Progenitor cell of endocrine pancreas (in vitro differentiated cells): ENCODE measurements at places on chromosomes 1 and 21. TPM values are rescaled to one million over a fixed set of nuclear protein-coding genes. Genes with fewer than 3 reads are reported as not detected.

GRCh38 chr1:27141266-27142003 is 13.5 kb downstream of the SLC9A1 start:
- H3K4me3 ChIP-seq, result no peak overlapping the region
- no peak for DNase-seq

TTC24 gene
- not detected in 2 replicates for total RNA-seq

DNA sequence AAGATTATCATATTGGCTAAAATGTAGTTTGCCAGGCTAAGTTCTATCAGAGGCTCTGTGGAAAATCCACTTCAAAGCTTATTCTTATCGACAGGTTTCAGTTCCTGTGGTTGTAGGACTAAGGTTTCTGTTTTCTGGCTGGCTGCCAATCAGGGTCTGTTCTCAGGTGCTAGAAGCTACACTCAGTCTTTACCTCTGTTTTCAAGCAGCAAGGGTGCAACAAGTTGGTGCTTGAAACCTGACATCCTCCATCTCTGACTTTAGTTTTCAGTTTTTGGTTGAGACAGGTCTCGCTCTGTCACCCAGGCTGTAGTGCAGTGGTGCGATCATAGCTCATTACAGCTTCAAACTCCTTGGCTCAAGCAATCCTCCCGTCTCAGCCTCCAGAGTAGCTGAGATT is 15.3 kb upstream of the TMCO2 start:
- DNase-seq, result no peak
- H3K4me3 ChIP-seq, result no peak overlapping the region
- peak overlapping the region; percentile 52 for H3K27ac ChIP-seq
- peaks cover 4% of the 10 kb centered on the region for H3K4me1 ChIP-seq
- H3K36me3 ChIP-seq, result peaks cover 30% of the 10 kb centered on the region

DNA sequence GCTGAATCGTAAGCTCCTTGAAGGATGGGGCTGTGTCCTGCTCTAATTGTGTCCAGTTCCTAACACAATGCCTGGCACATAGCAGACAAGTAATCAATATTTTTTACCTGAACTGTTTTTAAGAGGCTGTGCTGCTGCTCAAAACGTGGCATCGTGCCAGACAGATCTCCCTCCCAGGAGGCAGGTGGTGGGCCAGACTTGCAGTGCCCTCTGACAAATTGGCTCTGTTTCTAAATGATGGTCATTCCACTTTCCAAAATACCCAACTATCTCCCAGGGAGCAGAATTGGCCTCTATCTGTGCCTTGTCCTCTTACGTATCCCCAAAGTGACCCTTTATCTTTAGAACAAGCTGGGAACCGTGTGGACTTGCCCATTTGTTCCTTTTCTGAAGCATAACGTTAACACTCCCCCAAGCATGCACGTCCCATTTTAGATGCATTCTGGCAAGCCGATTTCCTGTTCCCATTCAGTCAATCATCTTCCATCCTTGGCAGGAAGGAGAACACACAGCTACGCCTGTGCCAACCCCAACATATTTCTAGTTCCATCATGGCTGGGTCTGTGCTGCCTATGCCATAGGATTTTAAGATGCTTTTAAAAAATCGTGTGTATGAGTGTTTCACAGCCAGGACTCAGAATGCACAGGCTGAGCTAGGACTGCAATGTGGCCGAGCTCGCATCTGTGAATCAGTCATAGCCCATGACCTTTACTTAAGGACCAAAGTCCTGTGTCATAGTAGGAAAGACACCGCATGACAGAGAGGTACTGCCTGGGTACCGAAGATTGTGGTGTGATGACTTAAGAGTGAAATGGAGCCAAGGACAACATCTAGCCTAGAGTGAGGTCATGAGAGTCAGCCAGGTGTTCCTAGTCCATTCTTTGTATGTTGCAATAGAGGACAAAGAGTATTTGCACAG is 408.6 kb downstream of the PRDM2 start:
- no peaks in the 10 kb centered on the region for H3K4me1 ChIP-seq
- H3K36me3 ChIP-seq, result no peaks in the 10 kb centered on the region
- H3K27me3 ChIP-seq, result peaks cover 43% of the 10 kb centered on the region
- no peak for DNase-seq
- H3K27ac ChIP-seq, result no peak overlapping the region
- H3K4me3 ChIP-seq, result no peak overlapping the region

DNA sequence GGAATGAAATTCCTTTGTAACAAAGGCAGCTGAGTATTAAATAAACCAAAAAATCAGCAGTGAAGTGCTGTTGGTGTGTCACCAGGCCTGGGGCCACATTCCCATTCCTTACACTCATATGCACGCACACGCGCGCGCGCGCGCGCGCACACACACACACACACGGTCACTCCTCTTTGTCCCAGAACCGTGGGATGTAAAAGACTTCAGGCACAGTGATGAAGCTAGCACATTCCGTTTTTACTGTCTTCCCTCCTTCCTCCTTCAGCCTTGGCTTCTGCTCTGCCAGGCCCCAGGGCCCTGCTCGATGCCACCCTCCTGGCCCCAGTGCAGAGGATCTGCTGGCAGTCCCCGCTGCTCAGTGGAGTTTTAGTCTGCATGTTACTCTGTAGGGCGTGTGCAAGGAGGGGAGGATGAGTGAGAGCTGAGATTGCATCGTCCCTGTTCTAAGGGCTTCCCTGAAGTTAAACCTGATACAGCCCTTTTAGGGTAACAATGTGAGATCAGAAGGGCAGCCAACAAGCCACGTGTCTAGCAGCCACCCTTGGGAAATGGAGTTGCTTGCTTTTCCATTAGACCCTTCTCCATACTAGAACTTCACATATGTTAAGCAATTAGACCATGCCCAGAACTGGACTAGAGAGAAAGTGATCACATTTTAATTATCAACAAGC is 71.7 kb upstream of the WDR26 start:
- no peaks in the 10 kb centered on the region for H3K36me3 ChIP-seq
- DNase-seq, result no peak
- no peak overlapping the region for H3K4me3 ChIP-seq
- peaks cover 19% of the 10 kb centered on the region for H3K4me1 ChIP-seq

PGLYRP4 gene
- total RNA-seq, result not detected in 2 replicates

GRCh38 chr1:56578963-56579875 is at the start of gene PLPP3:
Gene PLPP3 (minus strand): TSS chr1:56579563. CDS start chr1:56579016, 547 bp downstream.
- H3K27me3 ChIP-seq, result peaks cover 3% of the 10 kb centered on the region
- H3K4me3 ChIP-seq, result peak within 1 kb of the TSS; percentile 89
- DNase-seq, result peak; percentile 51

GPR3 gene
- total RNA-seq, result 1.00 and 1.1 TPM in 2 replicates

SAMD11 gene
- total RNA-seq, result 42.9 and 53.9 TPM in 2 replicates

DNA sequence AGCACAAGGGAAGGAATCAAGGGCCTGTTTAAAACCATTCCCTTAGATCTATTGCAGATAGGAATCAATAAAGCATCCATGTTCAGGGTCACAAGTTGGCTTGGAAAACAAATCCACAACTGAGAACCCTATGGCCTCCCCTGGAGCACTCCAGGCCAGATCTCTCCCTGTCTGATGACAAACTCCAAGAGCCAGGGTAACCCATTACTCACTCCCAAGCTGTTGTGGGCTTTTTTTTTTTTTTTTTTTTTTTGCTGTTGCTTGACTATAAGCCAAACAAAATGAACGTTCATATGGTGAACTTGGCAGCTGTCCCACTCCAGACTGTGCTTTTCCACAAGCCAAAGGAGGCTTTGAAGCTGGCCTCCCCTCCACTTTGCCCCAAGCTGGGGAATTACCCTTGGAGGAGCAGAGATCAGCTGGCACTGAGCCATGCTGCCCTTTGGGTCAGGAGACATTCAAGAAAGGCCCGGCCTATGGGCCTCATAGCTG is 35.7 kb upstream of the VAV3 start:
- no peak for DNase-seq
- no peak overlapping the region for H3K4me3 ChIP-seq
- H3K36me3 ChIP-seq, result no peaks in the 10 kb centered on the region
- H3K27ac ChIP-seq, result no peak overlapping the region

DNA sequence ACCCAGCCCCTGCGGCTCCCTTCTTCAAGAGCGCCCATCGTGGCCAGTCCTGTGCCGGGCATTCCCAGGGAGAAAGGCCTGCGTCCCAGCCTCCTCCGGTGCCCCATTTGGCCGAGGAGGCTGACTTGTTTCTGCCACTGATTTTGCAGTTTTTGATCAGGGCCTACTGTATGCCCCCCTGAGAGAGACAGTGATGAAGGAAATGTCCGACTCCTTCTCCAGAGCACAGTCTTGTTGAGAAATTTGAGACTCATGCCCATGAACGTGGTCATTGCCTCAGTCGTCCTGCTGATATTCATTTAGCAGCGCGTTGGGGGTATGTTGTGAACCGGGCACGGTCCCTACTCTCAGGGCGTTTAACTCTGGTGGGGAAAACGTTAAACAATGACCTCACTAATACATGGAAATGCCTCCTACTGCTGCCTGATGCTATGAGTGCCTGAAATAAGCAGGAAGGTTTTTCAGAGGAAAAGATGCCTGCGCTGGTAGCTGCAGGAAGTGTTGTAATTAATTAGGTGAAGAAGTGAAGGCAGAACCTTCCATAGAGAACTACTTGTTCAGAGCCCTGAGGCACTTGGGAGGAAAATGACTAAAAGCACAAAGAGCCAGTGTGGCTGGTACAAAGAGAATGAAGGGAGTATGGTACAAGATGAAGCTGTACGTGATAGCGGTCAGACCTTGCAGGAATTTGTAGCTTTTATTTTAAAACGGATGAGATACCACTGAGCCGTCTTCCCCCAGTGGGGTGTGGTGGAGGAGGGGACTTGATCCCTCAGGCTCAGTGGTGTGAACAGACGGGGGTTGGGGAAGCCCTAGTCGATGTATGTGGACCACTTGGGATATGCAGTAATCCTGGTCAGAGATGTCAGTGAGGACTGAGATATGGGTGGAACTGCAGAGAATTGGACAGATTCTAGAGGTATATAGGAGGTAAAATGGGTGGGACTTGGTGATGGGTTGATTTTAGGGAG is 730 bp downstream of the ZCCHC17 start:
- H3K27me3 ChIP-seq, result no peaks in the 10 kb centered on the region
- no peak for DNase-seq
- peaks cover 8% of the 10 kb centered on the region for H3K36me3 ChIP-seq
- H3K27ac ChIP-seq, result no peak overlapping the region

SPRR2A gene
- not detected in 2 replicates for total RNA-seq

DNA sequence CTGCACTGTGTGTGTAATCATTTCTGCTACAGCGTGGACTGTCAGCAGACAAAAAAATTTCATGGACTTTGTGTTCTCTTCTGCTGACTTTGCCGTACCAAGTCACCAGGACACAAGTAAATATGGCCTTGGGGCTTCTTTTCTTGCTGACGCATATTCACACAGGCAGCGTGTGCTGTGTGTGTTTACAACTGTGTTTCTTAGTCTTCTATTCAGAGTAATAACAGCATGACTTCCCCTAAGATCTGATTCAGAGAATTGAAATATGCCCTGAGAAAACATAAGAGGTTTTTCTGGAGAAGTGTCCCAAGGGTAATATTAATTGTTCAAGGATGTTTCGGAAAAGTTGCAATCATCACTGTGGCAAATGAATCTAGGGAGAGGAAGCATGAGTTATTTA is 47.1 kb upstream of the DYNLT5 start:
- no peaks in the 10 kb centered on the region for H3K36me3 ChIP-seq
- no peak for DNase-seq
- H3K27me3 ChIP-seq, result no peaks in the 10 kb centered on the region
- no peak overlapping the region for H3K4me3 ChIP-seq
- no peak overlapping the region for H3K27ac ChIP-seq

- no peak for DNase-seq
- no peak overlapping the region for H3K4me3 ChIP-seq
- no peaks in the 10 kb centered on the region for H3K36me3 ChIP-seq
These were observed 931.6 kb downstream of the NCAM2 start for GRCh38 chr21:21929789-21930188.

EXO1 gene
- 12.5 and 16.2 TPM in 2 replicates for total RNA-seq
